ENCODE measurements at places on chromosomes 2 and 18.

DNA sequence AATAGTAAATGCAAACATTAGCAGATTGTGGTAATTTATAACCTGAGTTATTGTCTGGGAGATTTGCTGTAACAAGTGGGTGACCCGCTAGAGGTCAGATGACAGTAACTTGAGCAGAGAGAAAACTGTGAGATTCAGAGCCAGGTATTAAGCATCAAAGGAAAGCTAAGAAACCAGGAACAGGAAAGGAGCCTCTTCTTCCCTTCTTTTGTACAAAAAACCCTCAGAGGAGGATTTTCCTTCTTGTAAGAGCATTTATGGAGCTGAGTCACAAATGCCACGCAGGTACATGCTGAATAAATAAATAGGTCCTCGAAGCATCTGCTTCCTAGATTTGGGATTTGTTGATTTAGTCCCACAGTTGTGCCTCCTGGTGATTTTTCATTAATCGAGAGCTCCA is 146.5 kb downstream of the SH3BP4 start:
- DNase-seq: no peak

DNA sequence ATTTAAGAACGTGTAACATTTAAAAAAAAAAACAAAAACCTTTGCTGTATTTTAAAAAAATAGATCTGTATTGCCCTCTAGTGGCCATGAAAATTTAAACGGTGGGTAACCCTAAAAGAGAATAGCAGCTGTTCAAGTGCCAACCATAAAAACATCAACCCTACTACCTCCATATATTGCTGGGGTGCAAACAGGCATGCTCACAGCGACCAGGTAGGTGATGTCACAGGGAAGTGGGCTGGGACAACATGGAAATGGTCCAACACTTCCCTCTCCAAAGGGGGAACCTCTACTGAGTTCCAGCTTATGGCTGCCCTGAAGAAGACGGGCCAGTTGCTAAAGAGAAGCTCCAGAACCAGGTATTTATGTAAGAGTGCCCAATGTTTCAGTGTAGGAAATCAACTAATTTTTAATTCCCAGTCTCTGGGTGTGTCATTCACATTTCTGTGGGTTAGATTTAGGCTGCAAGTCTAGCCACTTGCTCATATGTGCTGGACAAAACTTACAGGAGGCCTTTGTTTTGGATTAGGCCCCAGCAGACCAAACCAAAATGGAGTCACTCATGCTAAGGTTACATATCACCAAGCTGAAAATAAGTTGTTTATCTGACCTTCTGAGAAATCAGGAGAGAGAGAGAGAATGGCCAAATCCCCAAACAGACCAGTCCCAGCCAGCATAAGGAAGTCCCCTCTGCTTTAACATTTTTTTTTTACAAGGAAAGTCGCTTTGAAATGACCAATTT is 54.5 kb downstream of the SKA1 start:
- DNase-seq: no peak

- no peak for DNase-seq
Measured at GRCh38 chr18:4358618-4359017, 96.5 kb downstream of the DLGAP1 start.

DNA sequence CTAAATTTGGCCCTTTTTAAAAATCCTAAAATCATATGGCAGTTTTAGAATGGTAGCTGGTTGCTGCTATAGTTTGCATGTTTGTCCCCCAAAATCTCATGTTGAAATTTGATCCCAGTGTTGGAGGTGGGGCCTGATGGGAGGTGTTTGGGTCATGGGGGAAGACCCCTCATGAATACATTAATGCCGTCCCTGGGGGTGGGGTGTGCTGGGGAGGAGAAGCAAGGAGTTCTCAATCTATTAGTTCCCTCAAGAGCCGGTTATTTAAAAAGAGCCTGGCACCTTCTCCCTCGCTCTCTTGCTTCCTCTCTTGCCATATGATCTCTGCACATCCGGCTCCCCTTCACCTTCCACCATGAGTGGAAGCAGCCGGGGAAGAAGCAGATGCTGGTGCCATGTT is 20.8 kb downstream of the GPATCH11 start:
- DNase-seq: no peak

- no peak for DNase-seq
Measured at GRCh38 chr2:176793792-176794191, 418.8 kb upstream of the HNRNPA3 start.

DNA sequence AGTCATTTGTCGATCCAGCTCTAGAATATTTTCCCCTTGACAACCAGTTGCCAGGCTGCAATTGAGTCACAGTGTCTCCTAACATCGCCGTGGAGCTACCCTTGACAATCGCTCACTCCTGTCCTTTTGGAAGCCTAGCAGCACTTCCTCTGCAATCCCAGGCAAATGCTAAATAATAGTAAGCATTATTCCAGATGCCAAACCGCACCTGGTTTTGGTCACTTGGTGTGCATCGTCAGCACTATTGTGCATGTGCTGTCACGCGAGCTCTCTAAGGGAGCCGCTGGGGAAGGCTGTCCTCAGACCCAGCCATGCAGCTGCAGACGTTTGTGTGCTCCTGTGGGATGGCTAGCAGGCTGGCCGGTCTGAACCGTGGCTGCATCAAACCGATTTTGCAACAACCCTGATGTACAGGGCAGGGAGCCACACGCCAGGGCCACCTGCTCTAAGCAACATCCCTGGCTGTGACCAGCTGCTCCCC is 549.5 kb upstream of the ID2 start:
- DNase-seq: peak; percentile 96

- DNase-seq: no peak
Measured at GRCh38 chr2:136023416-136023815, 38.0 kb upstream of the DARS1 start.

DNA sequence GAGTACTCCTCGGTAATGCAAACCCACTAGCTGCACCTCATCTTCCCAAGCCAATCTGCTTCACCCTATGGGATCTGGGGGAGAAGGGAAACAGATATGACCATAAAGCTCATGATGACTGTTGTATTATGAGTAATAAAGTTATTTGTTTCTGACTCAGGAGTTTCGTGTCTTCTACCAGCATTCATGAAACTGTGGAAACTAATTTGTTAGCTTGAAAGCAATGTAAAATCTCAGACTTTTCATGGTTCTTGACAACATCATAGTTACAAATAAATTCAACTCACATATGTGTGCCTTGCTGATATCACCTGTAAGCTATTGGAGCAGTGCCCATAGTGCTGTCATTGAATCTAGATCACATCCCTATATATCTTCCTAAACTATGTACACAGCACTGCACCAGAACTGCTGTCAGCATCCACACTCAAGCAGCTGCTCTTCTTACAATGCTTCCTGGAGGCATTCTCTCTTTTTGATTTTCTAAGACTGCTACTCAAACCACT is 135.6 kb upstream of the KYNU start:
- DNase-seq: no peak

- DNase-seq: no peak
Measured at GRCh38 chr2:9754532-9754887, 88.8 kb upstream of the TAF1B start.

DNA sequence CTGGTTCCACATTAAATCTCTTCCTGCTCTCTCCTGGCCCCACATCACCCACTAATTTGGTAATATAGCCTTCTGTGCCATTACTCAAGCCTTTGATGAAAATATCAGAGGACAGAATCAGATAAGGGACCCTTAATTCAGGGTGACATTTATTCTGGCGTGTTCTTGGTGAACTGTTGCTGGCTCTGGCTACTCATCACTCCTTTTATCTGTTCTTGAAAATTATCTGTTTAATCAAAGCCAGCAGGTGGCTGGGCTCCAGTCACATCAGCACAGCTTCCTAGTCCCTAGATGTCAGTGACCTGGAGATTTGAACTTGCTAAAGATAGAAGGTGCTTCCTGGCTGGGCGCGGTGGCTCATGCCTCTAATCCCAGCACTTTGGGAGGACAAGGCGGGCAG is 26.9 kb upstream of the SLC35F6 start:
- no peak for DNase-seq

- no peak for DNase-seq
Measured at GRCh38 chr18:80183273-80184050, 63.9 kb downstream of the PARD6G start.

- no peak for DNase-seq
Measured at GRCh38 chr2:219561179-219562048, 9.9 kb downstream of the OBSL1 start.

DNA sequence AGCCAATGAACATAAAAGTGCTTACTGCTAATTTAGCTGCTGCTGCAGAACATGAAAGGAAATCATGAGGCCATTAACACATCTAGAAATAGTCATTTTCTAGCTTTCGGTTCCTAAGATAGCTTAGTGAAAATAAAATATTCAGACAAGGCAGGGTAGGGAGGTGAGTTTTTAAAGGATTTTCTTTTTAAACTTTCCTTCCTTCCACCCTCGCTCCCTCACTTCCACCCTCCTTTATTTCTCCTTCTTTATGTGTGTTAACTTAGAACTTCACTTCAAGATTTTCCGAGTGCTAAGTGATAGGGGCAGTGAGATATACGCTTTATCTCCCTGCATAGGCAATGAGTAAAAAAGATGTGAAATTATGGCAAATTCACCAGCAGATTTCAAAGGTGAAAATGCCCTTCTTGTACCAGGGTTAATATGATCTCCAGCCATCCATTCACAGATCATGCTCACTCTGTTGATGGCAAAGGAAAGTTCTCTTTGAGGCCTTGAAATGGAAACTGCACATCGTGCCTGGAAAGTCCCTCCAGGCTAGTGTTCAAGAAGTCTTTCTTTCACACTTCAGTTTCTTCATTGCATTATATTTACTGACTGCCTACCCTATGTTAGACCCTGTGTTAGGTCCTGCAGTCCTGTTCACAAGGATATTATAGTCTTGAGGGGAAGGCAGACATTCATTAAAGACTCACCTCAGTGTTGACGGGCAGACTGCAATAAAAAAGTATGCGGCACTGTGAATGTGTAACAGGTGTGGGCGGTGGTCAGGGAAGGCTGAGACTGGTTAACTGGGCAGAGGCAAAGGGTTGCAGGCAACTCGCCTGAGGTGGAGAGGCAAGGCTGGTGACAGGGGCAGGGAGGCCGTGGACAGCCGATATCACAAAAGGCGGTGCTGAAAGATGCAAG is 200.8 kb downstream of the PLCL1 start:
- no peak for DNase-seq

- no peak for DNase-seq
Measured at GRCh38 chr2:9775999-9776712, 67.1 kb upstream of the TAF1B start.

DNA sequence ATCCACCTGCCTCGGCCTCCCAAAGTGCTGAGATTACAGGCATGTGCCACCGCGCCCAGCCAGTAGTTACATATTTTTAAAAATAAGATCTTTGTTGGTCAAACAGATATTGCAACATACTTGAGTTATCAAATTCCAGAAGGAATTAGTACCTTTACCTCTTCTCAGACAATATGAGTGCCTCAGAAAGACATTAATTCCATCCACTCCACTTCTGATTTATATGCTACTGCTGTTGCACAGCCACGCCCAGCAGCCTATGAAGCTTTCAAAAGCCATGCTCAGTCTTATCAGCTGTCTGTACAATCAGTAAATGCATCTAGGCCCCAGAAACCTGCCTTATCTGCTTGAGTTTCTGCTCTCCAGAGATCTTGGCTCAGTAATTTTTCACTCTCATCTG is 47.8 kb downstream of the MEX3C start:
- no peak for DNase-seq

DNA sequence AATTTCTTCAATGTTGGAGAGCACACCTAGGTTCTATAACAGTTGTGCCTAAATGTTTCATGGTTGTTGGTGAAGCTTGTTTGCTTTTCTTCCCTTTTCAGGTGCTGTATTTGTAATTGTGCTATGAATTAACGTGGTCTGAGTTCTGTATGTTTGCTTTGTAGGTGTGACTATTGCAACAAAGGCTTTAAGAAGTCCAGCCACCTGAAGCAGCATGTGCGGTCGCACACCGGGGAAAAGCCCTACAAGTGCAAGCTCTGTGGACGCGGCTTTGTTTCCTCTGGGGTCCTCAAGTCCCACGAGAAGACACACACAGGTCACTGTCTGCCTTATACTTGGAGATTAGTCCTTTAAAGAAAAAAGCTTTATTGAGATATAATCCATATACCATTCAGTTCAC is 91.2 kb downstream of the ZNF236 start:
- no peak for DNase-seq

- DNase-seq: peak; percentile 99
Measured at GRCh38 chr2:11938196-11938595, 191.8 kb downstream of the LPIN1 start.

- DNase-seq: no peak
Measured at GRCh38 chr2:230589497-230590015, 123.1 kb upstream of the CAB39 start.

DNA sequence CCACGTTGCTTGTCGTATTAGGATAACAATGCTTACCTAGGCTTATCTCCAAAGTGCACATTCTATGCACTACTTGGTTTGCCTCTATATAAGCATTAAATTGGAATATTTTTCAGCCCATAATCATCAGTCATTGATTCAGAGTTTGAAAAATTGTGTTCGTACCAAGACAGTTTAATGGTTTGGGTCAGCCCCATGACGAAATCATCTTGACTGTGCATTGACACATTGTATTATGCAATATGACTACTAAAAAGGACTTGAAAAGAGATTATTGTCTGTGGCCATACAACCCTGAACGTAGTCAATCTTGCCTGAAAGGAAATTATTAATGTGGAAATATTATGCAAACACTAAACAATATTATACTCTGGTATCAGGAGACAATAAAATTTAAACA is 141.3 kb downstream of the EML6 start:
- no peak for DNase-seq

- DNase-seq: no peak
Measured at GRCh38 chr2:86323273-86324021, 14.0 kb downstream of the REEP1 start.

GRCh38 chr2:240630771-240631547 is 5.7 kb downstream of the GPR35 start:
- DNase-seq: no peak

DNA sequence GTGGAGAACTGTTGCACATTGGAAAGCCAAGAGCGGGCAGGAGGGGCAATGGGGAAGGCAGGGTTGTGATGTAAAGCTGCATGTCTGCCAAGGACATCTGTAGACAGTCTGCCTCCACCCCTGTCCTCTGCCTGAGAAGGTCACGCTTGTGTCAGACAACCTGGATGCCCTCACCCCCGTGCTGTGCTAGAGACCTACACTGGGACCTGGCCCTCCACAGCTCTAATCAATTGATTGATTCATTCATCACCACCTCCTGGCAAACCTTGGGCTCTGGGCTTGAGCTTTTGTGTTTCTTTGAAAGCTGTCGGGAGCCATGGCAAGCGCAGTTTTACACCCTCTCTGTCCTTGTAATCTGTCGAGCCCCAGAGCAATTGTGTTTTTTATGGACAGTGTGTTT is 41.1 kb downstream of the MARCO start:
- DNase-seq: no peak

DNA sequence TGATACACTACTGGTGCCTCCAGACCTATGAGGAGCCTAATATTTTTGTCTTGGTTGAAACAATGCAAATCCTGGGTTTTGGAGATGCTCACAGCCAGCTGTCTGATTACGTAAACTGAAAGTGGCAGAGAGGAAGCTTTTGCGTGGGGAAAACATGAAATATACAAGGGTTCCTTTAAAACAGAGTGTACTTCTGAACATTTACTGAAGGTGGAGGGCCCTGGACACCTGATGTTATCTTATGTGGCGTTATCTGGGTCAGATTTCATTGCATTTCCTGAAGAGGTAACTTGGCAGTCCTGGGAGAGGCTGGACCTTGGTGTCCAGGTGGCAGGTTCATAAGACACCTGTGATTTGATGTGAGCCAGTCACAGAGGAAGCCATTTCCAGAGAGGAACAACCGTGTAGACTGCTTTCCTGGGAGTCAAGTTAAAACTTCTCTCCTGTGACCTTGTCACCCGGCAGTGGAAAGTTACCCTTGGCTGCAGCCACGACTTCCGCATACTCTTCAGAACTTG is 105.0 kb downstream of the NEDD4L start:
- no peak for DNase-seq

All from SHP77 (cell line).